ENCODE measurements at places on chromosomes 4 and X.

- DNase-seq, result no peak
Observed at GRCh38 chr4:181674315-181674875, 568.8 kb upstream of the TENM3 start.

DNA sequence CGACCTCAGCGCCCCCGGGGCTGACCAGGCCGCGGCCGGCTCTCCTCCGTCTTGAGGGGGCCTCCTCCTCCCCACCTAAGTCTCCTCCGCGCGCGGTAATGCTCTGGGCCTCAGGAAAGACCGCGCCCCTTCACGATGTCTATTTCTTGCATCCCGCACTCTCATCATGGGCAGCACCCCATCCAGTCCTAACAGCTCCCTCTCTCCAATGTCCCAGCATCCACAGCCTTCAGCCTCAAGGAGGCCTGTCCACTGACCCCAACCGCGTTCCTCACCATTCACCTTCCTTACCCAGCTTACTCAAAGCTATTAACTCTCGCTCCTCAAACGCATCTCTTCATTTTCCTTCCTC is 77.5 kb downstream of the MAGED4 start:
- no peak for DNase-seq

GRCh38 chrX:111170017-111170416 is 74.0 kb downstream of the PAK3 start:
- DNase-seq, result no peak

DNA sequence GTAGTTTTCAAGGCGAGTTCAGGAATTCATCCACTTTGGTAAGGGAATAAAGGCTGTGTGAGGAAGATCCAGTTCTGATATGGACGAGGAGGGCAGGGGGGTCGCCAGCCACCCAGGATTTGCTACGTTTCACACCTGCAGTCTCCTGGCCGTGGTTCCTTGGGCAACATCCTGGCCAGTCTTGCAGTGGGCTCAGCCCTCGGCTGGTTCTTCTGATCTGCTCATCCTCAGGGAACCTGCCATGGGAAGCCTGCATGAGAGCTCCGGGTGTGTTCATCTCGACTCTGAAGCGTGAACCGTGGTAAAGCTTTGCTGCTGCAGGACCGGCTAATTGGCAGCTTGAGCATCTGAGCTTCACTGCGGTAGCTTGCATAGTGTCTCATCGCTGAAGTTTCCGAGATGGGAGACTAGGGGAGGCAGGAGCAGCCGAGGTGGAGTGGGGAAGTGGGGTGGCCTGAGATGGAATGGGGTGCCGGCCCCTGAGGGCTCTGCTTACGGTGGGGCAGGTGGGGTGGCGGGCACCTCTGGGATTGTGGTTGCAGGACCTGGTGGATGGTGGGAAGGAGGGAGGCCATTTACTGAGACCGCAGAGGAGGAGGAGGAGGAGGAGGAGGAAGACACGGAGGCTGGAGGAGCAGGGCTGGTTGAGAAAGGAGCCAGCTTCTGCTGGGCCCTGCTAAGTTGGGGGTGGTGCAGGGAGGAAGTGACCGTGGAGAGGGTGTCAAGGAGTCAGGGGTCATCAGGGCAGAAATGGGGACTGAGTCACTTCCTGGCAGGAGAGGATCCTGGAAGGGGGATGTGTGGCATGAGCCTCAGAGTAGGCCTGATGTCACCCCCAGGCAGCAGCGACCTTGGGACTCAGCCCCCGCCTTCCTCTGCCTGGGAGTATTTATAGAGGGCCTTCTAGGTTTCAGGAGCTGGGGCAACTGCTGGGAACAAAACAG is 213.1 kb upstream of the PSAPL1 start:
- DNase-seq, result no peak

- DNase-seq, result no peak
Observed at GRCh38 chrX:119189595-119189994, 46.5 kb upstream of the PGRMC1 start.

- DNase-seq, result no peak
Observed at GRCh38 chr4:7515390-7515902, 80.7 kb upstream of the PSAPL1 start.

DNA sequence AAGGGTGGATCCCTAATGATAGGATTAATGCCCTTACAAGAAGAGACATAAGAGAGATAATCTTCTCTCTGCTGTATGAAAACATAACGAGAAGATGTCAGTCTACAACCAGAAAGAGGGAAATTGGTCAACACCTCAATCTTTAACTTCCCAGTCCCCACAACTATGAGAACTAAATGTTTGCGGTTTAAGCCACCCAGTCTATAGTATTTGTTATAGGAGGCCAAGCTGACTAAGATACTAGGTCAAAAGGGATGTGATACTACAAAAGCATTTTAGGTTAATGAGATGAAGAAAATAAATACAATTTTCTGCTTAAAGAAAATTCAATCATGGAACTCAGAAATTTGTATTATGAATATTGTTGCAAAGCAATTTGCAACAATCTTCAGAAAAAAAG is 55.4 kb upstream of the LHFPL1 start:
- DNase-seq, result no peak

GRCh38 chr4:140052050-140052449 is 101.9 kb downstream of the MAML3 start:
- DNase-seq, result peak; percentile 9

- DNase-seq, result peak; percentile 29
Observed at GRCh38 chr4:3041192-3042142, 32.9 kb downstream of the HTT-AS start.

DNA sequence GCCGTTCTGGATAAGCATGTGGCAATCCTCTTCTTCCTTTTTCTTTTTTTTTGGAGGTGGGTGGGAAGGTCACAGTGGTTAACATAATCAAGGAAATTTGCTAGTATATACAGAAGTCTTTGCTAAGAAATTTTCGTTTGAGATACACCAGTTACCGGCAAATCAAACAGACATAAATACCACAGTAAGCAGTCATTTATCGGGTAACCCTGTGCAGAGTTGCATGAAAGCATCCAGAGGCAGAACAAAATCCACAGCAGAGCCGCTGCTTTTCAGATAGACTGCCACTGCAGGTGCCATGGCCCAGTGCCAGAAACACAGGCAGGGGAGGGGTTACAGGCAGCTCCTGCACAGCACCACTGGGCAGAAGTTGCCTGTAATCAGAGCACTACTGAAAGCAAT is 179.1 kb upstream of the MAB21L2 start:
- DNase-seq, result peak; percentile 26

DNA sequence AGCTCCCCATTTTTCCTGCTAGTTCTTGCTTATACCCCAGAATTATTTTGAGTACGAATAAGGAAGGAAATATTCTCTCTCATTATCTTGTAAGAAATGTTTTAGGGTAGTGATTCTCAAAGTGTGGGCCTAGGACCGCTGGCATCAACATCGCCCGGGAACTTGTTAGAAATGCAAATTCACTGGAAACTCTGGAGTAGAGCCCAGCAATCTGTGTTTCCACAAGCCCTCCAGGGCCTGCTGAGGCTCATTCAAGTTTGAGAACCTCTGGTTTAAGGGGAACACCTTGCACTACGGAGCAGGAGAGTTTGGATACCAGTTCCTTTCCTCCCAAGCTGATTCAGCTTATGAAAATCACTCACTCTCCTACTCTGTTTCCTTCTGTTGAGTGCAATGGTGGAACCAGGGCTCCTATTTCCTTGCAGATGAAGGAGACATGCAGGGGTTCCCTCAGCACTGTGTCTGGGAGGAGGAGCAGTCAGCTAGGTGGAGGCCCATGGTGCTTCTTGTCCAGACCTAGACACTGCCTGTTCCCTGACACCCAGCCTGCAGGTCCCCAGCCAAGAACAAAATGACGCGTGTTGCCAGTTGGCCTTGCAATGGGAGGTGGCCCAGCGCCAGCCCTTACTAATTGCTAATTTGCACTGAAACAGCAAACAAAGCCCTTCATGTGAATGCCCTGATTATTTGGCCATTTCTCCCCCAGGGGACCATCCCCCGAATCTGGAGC is 68.5 kb downstream of the CYTL1 start:
- no peak for DNase-seq

DNA sequence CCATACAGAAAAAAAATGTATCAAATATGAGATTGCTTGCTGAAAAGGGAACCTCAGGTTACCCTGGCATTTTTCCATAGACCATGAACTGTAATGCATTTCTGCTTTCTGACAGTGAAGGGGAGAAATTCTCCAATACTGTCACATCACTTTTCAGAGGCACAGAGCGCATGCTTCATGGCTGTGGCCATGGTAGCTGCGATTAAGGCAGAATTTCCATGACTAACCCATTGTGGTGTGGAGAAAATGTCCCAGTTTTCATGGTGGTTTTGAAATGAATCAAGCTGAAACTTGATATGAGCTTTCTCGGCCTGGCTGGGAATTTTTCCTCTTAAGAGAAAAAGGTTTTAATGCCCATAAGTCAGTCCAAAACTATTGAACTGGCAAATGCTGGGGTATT is 39.5 kb upstream of the MAP3K15 start:
- no peak for DNase-seq

- DNase-seq, result no peak
Observed at GRCh38 chr4:61200187-61200915, at the start of gene ADGRL3. Gene ADGRL3, plus strand, starts transcription at chr4:61200326.

DNA sequence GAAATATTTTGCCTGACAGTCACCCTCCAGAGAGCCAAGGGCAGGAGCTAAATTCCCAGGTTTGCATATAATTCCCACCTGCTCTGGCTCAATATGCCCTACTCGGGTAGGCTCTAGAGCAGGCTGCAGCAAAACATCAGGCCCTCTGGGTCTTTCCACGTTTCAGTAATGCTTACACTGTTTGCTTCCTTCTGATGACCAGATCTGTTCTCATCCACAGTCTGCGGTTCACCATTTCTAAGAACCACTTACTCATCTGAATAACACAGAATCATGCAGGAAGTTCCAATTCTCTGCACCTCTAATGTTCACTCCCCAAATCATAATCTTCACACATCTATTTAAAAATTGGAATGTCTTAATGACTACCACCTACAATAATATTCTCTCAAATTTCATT is 141.4 kb downstream of the PPP3CA start:
- peak; percentile 27 for DNase-seq

- no peak for DNase-seq
Observed at GRCh38 chr4:1572964-1573720, 111.0 kb downstream of the FAM53A start.

DNA sequence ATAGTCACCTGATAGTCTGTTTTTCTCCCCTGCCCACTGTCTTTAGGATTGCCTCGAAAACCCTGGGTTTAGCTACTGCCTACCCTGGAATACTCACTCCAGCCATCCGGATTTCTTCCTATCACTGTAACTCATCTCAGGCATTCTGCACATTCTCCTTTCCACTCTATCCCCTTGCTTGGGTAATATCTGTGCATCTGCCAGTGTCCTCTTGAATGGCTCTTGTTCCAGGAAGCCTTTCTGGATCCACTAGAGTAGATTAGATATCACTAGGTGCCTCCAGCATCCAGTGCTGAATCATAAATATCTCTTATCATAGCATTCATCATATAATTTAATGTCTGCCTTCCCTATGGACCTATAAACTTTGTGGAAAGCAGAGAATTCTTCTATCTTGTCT is 17.1 kb upstream of the GALNT7 start:
- no peak for DNase-seq

DNA sequence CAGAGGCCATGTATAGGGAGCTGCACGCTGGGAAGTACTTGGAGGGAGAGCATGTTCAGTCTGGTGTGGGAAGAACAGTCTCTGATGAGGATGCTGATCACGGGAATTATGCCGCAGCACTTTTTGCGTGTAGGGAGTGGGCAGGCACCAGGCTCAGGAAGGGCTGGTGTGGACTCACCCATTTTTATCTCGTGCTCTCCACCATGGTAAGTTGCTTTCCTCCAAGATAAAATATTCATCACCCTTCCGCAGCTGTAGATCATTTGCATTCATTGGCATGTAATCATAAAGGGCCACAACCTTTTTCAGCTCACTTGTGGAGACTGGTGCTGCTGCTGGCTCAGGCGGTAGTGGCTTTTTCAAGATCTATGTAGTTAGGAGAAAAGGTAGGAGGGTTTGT is 11.8 kb upstream of the TIMM8A start:
- no peak for DNase-seq

DNA sequence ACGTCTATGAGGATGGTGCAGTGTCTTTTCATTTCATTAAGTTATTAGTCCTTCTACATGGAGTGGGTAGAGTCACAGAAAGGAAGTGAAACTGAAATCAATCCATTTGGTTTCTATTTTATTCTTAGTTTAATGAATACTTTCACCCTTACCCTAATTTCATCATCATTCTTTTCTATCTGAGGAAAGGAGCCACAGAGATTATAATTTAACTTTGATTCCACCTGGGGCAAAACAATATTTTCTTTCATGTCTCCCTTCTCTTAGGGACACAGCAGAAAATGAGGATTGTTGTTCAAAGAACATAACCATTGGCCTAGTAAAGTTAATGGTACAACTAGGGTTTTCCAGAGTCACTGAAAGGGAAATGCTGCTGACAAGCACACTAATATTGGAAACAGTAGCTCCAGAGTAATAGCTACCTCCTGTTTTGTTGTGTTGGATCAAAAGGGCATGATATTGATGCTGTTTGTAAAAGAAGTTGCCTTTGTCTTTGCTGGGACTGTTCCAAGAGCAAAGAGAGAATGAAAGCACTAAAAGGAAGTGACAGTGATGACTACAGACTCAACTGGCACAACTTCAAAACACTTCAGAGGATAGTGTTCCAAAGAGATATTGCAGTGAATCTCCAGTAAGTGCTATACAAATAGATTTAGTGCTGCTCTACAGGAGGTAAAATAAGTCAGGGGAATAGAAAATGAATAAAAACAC is 247.1 kb upstream of the PITX2 start:
- no peak for DNase-seq
